Inflammatory macrophage treated with lipopolysaccharide for 4 hours (primary cell): ENCODE measurements at places on chromosomes 1 and 21.

- DNase-seq: no peak
These were observed 95.8 kb upstream of the RGS4 start for GRCh38 chr1:162973381-162973795.

- no peak for DNase-seq
These were observed 213.4 kb downstream of the DISC1 start for GRCh38 chr1:231839999-231840398.

DNA sequence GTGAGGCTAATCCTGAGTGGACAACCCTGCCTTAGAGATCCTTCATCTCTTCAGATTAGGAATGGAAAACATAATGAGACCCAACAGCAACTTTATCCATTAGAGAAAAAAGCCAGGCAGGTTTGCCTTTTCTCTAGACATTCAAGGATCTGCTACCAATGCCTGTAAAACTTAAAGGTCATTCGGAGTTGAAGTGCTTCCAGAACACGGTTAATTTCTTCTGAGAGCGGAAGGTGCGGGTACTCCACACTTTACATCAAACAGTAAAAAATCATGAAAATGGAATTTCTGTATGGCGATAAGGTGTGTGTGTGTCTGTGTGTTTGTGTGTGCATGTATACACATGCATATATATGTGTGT is 65.2 kb upstream of the PRKACB start:
- no peak for DNase-seq

- peak; percentile 98 for DNase-seq
These were observed 16.1 kb downstream of the ENSA start for GRCh38 chr1:150613061-150613920.

DNA sequence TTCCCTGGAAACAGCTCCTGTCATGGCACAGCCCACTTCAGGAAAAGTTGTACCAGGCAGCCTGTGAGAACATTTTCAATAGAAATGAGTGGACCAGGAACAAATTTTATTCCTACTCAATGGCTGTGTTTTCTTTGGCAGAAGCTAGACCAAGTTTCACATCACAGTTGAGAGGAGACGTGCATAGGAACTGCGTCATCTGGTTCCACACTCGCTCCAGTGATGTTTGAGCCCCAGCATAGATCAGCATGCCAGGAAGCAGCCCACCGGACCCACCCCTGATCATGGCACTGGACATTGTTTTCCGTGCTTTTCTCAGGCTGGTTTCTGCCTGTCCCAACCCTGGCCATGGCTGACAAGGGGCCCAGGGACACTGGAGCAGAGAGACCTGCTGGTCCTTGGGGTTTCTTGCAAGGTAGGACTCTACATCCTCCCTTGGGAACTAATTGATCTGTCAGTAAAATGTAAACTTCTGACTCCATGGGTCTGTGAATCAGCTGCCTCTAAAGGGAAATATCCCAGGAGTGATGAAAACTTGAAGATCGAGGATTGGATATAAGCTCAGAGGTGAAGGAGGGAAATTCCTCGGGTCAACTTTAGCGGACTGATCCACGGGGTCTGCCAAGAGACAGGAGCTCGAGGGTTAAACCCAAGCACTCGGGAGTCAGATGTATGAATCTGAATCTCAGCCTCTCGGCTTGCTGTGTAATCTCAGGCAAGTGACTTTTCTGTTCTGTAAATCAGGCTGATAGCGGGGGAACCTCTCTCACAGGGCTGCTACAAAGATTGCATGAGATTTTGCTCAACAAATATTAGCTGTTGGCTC is 35.7 kb downstream of the NEK2 start:
- no peak for DNase-seq

DNA sequence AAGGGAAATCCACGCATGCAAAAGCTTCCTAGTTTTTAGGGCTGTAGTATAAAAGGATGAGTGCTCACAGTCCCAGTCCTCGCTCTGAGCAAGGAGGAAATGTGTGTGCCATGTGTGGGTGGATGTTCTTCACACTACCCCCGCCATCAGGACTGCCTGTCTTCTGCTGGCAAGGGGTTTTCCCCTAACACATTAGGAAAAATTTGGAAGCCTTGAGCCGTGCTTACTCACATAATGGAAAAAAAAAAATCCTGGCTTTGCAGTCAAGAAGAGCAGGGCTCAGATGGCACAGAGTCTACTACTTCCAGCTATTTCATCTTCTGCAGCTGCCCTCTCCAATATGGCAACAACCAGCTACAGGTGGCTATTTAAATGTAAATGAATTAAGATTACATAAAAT is 363.1 kb downstream of the PLPP3 start:
- peak; percentile 94 for DNase-seq

DNA sequence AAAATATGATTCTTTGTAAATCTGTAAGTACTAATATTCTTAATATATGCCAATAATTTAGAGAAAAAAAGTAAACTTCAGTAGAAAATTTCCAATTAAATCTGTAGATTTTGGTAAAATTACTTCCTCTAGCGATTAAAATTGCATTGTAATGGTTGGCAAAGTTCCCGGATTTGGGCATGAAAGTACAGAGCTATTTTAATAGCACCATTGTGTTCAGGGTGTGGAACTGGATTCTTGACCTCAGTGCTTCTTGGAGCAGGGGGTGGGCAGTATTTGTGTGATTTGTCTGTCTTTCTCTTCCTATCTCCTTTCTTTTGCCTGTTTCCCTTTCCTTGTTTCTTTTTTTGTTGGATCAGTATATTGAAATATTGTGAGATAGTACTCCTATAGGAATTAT is 72.1 kb downstream of the DNM3 start:
- DNase-seq: peak; percentile 7

DNA sequence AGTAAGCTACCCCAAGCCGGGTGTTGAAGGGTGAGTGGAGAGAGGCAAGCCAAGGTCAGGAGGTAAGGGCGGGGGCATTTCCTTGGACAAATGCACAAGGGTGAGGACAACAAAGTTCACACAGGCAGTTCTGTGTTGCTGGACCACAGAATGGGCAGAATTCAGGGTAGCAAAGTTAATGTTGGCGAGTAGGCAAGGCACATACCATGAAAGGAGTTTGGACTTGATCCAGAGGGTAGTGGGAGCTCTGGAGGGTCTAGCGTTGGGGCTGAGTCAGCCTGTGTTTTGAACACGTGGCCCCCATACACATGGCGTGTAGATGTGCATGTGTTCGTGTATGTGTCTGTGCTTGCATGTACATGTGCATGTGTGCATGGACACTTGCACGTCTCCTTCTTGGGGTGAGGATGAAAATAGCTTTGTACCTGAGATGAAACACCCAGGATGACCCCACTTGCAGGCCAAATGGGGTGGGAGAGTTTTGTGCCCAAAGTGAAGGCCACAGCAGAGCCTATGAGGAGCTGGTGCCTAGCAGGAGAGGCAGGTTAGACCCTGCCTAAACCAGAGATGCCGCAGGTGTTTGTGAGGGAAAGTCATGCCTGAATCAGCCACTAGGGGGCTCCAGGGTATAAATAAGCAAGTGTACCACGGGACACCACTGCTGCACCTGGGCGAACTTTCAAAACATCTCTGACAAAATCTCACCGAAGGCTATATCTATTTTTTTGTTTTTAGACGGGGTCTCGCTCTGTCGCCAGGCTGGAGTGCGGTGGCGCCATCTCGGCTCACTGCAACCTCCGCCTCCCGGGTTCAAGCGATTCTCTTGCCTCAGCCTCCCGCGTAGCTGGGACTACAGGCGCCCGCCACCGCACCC is 21.8 kb downstream of the SLC27A3 start:
- DNase-seq: peak; percentile 62

- DNase-seq: no peak
These were observed 113.0 kb upstream of the VAV3 start for GRCh38 chr1:108077991-108078390.

GRCh38 chr1:65230731-65231481 is 78.4 kb upstream of the DNAJC6 start:
- no peak for DNase-seq

DNA sequence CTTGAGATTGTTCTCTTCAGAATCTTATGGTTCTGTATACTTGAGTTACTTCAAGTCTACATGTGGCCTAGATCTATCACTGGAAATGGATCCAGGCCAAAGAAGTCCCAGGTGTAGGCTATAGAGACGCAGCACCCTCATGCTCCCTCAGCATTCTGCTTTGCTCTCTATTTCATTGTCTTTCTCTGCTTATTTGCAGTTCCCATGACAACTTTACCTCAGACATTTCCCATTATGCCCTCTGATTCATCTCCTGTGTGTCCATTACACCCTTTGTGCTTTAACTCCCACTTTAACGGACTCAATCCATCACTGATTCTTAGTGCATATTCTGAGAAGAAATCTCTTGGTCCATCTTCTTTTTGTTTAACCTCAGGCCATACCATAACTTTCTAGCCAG is 236.9 kb upstream of the NRIP1 start:
- DNase-seq: no peak

DNA sequence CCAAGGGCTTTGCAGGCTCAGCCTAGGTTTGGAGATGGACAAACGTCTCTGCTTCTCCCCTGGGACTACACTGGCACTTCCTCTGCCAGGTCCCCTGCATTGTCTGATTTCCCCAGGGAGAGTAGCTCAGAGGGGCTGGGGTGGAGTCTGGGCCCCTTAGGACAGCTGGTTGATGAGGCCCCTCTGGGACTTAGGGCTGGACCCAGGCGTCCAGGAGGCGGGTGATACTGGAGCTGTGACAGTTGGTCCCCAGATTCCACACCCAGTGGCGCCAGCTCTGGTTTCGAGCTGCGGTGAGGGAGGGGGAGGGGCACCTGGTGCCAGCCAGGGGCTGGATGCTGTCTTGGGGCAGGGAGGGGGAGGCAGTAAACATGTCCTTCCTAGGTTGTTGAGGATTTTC is 7.4 kb upstream of the MEX3A start:
- no peak for DNase-seq

DNA sequence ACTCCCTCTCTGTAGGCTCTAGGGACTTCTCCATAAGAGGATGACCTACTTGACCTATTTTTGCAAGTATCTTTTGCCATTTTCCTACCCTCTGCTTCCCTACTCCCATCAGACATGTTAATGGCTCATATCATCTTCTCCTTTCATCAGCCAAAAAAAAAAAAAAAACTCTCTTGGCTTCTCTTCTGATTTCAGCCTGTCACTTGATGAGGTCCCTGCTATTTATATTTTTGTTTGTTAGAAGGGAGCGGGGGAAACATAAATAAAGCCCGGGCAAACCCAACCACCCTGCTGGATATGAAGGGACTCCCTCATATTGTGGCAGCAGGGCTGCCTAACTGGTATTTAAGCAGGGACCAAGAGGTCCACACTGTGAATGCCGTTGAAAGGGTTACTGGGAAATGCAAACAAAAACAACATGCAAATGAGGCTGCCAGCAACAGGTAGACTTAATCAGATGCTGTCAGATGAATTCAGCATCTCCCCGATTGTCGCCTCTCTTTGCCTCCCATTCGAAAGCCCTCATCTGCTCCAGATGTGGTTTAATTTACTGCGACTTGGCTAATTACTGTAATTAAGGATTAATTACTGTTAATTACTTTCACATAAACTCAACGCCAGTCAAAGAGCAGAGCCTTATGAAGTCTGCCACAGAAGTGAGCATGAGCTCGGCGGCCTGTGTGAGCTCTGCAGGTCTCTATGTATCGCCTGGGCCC is 172.3 kb downstream of the PBX1 start:
- no peak for DNase-seq

GRCh38 chr1:165367375-165367993 is 11.0 kb upstream of the LMX1A start:
- DNase-seq: peak; percentile 62

DNA sequence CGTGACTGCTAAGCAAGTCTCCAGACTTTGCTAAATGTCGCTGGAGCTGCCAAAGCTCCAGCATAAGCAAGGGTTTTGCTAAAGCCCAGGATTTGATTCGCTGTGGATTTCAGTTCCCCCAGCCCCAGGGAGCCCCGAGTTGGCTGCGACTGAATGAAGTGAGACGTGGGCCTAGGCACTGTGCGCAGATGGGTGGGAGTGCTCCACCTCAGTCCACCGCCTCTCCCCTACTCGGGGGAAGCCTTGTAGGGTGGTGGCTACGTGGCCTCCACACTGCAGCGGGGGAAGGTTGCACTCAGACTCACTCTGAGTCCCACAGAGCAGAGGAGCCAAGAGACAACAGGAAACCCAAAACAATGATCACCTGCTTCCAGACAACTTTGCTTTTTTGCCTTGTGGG is 397.8 kb upstream of the VAMP3 start:
- DNase-seq: no peak

GRCh38 chr1:243421784-243422183 is 165.9 kb downstream of the SDCCAG8 start:
- peak; percentile 67 for DNase-seq

- peak; percentile 53 for DNase-seq
These were observed 5.7 kb upstream of the IL10 start for GRCh38 chr1:206778031-206778430.

GRCh38 chr1:244654108-244655038 is 1.4 kb downstream of the DESI2 start:
- no peak for DNase-seq

DNA sequence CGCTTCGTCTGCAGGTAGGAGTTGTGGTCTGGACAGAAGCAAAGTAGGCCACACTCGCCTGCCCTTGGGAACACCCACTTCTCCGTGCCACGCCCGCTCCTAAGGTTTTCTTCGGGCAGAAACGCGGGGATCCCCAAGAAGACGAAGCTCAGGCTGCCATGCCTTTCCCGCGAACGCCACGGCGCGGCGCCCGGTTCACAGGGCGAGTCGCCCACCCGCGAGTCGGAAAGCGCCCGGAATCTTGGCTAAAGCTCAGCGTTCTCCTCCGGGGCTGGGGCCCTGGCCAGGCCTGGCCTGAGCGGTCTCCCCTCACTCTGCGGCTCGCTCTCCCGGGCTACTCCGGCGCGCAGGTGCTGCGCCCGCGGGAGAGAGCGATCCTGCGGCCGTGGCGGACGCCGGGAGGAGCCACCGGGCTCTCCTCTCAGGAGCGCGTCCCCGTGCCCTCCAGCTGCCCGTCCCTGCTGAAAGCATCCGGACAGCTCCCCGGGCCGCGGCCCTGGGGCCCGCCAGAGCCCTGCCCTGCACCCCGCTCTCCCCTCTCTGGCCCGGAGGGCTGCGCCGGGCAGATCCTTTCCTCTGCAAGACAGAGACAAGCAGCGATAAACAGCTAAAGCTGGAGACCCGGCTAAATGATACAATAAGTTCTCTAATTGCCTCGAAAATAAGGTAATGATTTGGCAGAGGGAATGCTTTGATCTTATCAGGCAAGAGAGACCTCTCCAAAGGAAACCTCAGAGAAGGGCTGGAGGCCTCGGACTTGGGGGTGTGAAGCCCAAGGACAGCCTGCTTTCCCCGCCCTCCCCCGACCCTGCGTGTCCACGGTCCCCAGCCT is 6.7 kb upstream of the WNT2B start:
- peak; percentile 71 for DNase-seq
